ENCODE measurements at places on chromosomes 3 and 15.

DNA sequence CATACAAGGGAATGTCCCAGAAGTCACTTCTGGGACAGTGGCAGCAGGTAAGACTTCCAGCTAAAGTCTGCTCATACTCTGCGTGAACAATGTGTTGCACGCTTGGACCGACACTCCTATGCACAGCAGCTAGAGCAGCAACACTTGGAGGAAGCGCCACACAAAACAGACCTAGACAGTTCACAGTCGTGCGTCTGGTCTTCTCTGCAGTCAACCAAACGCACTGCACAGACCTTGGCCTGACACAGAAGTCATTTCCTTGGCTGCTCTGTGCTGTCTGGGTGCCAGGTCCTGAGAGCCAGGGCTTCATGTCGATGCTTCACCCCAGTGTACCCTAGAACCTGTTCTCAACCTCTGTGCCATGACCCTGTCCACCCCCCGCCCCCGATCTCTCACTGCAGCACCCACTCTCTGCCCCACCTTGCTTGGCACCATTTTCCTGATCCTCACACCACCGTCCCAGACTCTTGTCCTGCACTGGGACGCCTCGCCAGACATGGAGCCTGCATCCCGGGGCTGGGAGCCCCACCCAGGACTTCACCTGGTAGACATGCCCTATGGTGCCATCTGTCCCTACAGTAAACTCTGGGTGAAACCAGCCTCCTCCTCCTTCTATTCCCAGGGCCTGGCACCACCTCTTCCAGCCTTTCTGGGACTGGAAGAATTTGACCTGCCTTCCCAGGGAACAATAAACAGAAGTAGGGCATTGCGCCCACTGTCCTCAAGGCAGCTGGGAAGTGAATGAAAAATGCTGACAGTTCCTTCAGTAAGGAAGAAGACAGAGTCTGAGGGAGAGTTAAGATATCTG, 3.1 kb downstream of the ATP10A start:
- no peak for DNase-seq

DNA sequence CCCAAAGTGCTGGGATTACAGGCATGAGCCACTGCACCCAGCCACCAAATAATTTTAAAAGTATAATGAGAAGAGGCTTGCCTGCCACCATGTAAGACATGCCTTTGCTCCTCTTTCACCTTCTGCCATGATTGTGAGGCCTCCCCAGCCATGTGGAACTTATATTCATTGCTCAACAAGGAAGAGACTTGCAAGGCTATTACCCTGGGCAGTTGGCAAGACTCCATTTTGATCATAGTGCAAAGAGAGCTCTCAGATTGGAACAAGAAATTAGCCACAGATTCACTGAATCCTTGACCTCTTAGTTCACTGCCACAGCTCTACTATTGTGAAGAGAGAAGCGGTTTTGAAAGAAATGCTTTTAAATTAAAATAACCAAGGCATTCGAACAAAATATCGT, 6.1 kb downstream of the SCAP start:
- no peak for DNase-seq

GRCh38 chr3:114649331-114649730, 355.5 kb downstream of the TIGIT start:
- no peak for DNase-seq

GRCh38 chr3:32873531-32874130, 55.8 kb downstream of the TRIM71 start:
- DNase-seq = no peak

DNA sequence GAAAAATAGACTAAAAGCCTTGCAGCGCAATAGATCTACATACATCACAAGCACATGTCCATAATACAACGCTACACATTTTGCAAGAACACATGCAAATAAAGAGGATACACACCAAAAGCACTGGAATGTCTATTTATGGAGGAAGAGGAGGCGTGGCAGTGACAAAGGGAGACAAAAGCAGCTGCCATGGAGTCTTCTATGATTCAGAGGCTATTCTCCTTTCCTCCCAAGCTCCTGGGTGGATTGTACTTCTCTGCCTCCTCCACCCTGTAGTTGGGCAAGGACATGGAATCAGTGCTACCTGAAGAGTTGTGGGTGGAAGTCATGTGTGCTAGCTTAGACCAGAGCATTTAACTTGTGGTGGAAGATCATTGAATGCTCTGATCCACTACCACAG, 57.9 kb upstream of the ABHD2 start:
- DNase-seq = no peak

DNA sequence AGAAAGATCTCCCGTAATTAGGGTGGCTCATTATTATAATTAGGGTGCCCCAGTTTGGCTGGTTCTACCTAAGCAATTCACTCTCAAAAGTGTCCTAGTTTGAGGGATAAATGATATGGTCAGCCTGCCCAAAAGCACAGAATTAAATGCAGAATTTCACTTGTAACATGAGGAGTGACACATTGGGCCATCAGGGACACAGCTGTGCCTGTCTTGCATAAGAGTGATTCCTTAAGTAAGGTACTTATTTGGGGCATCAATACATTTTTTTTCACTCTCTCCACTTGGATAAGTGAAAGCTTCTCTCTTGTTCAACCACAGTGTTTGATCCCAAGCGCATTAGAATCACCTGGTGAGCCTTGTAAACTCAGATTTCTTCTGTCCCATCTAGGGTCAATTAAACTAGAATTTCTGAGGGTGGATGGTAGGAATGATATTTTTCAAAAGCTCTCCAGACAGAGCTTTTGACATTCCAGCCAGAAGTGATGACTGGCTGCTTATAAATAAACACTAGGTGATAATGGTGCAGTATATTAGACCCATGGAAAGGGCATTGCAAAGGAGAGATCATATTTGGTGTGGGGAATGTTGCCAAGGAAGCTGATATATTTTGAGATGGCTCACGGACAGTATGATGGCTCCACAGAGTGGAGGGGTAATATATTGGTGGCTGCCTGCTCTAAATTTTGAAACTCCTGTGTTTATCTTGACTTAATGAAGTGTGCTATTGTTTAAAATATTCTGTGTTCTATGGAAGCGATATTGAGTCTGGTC, 458.1 kb upstream of the RASGRP1 start:
- DNase-seq = no peak

- no peak for DNase-seq
Observed at GRCh38 chr3:154776549-154777225, 303.4 kb upstream of the MME start.

DNA sequence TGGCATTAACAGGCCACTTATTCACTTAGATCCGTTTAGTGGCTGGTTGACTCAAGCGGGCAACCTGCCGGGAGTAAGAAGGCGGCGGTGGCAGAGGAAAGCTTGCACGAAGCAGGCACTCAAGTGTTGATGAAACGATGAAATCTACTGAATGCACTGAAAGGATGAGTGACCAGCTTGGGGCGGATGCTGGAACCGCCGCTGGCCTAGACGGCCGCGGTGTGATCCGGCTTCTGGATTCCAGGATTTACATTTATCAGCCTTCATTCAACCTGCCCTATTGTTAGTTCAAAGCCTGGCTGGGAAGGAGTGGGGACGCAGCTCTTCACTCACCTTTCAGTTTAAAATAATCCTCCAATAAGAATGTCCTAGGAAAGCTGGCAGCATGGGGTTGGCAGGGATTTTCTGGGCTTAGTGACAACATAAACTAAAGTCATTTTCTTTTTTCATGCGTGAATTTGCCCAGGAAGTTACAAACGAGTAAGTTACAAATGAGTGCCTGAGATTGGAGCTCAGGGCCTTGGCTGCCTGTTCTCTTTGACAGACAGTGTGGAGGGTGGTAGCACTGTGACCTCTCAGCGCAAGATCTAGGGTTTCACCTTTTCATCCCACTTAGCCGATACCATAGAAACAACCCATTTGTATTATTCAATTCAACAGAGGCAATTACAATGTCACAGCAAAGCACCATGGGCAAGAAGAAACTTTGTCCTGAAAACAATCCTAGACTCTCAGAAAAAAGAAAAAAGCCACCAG, 1.1 kb upstream of the PLCH1 start:
- no peak for DNase-seq

GRCh38 chr3:67551361-67552016, 102.9 kb downstream of the SUCLG2 start:
- no peak for DNase-seq

DNA sequence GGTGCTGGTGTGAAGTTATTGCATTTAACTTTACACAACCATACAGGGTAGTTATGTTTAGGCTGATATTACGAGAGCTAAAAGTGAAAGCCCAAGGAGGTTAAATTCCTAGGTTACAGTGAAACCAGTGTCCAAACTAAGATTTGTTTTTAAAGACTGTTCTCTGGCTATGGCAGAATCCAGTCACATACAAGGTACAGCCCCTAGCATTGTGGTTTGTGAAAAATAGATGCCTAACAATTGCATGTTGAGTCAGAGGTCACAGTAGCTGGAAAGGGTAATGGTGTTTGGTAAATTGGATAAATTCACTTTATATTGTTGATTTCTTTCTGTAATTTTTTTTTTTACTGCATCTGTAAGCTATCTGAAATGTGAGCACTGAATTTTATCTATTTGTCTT, 614.6 kb upstream of the TBL1XR1 start:
- no peak for DNase-seq

DNA sequence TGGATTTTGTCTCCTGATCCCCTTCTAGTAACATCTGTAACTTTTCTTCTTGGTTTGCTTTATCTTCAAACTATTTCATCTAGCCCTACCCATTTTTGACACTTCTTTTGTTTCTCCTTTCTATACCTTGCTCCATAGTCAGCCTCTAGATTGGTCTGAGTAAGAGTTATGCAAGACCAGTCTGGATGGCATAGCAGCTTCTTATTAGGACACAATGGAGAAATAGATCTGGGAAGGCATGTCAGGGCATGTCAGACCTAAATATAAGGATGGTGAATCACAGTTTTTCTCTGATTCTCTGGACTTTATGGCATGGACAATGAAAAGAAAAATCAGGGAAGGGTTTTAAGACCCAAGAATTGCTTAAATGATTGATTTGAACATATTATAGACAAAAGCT, 452.5 kb downstream of the RAP2B start:
- no peak for DNase-seq

DNA sequence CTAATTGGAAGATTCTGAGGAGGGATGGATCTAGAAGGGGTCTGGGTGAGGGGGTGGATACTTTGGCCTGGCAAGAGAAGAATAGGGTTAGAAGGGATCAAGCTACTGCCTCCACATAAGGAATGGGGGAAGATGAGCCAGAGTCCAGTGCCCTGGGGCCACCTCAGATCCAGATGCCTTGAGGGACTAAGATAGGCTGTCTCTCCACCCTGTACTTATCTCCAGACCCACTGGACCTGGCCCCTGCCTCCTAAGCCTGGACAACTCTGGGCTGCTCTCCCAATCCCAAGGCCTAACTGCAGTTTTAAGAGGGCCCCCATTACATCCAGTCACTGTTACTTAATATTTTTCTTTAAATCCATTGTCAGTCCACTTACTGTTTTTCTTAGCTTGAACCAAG, 2.0 kb downstream of the DVL3 start:
- no peak for DNase-seq
